ENCODE measurements at places on chromosomes 5 and 9.

DNA sequence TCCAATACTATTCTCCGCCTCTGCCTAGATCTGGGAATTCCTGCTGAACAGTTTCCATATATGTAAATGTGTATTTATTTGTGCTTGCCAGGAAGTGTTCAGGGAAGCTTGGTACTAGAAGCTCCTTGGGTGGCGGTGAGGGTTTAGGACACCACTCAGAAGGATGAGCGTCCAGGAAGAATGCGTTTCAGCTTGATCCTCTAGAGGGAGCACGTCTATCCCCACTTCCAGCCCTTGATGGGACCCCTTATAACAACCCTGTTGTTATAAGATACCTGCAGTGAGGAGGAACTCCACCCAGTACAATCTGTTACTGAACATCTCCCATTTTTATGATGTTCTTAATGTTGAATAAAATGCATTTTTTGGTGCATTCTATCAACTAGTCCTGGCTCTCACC is 88.9 kb downstream of the CYFIP2 start:
- no peak for DNase-seq

- DNase-seq = no peak
These were observed at the start of gene F2RL2 for GRCh38 chr5:76622973-76623596. F2RL2 (minus strand) TSS chr5:76623403; CDS start chr5:76623230, 173 bp downstream.

DNA sequence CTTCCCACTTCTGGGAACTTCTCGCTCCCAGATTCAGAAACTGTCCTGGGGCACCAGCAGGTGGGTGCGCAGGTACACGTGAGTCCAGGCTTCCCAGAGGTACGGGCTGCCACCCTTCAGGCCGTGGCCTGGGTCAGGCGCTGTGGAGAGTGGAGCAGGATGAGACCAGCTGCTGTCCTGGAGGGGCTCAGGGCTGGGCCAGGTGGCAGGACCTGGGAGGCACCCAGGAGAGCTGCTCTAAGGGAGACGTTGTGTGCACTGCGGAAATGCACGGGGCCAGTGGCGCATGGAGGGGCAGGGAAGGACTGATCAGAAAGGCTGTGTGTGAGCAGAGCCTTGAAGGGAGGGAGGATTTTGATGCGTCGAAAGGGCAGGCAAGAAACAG is 135.1 kb upstream of the PHYKPL start:
- no peak for DNase-seq

DNA sequence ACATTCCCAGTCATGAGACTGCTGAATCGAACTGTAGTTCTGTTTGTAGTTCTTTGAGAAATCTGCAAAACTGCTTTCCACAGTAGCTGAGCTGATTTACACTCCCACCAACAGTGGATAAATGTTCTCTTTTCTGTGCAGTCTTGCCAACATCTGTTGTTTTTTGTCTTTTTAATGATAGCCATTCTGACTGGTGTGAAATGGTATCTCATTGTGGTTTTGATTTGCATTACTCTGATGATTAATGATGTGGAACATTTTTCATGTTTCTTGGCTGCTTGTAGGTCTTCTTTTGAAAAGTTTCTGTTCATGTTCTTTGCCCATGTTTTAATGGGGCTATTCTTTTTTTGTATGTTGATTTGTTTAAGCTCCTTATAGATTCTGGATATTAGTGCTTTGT is 187.3 kb upstream of the TLE4 start:
- no peak for DNase-seq

GRCh38 chr5:132342291-132343180 is 27.0 kb upstream of the SLC22A5 start:
- DNase-seq = no peak

GRCh38 chr5:177111720-177112394 is 21.7 kb upstream of the NSD1 start:
- DNase-seq = peak; percentile 75

GRCh38 chr9:87479801-87480201 is 17.9 kb upstream of the DAPK1 start:
- DNase-seq = no peak

DNA sequence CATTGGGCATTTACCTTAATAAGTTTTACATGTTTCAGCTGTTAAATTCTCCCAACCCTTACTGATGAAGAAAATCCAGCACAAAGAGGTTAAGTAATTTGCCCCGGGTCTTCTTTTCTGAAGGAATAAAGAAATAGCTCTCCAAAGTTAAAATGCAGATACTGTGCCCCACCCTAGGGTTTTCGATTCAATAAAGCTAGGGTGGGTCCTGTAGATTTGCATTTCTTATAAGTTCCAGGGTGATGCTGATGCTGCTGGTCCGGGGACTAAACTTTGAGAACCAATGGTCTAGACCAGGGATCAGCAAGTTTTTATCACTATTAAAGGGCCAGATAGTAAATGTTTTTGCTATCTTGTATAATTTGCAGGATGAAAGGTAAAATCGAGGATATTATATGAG is 156.7 kb downstream of the ADAMTS12 start:
- DNase-seq = no peak

GRCh38 chr9:96022445-96023051 is 147.1 kb downstream of the ERCC6L2 start:
- peak; percentile 77 for DNase-seq

DNA sequence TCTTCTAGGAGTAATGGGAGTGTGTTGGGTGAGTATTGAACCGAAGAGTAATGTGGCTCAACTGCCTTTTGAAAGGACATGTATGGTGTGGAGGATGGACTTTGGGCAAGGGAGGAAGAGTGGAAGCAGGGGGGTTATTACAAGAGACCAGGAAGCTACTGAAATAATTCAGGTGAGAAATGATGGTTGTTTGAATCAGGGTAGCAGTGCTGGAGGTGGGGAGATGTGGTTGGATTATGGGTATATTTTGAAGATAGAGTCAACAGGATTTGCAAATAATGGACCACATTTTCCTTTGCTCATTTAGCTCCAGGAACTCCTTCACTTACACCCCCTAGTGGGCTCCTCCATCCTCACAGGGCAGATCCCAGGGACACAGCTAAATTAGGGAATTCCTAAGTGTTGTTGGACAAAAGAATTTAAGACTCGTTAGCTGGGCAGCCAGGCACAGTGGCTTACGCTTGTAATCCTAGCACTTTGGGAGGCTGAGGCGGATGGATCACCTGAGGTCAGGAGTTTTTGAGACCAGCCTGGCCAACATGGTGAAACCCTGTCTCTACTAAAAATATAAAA is 1.2 kb upstream of the SLC4A9 start:
- DNase-seq = no peak

- no peak for DNase-seq
These were observed 15.6 kb downstream of the RIOK2 start for GRCh38 chr5:97167435-97167834.

- no peak for DNase-seq
These were observed 553.7 kb downstream of the EBF1 start for GRCh38 chr5:158545949-158546530.

DNA sequence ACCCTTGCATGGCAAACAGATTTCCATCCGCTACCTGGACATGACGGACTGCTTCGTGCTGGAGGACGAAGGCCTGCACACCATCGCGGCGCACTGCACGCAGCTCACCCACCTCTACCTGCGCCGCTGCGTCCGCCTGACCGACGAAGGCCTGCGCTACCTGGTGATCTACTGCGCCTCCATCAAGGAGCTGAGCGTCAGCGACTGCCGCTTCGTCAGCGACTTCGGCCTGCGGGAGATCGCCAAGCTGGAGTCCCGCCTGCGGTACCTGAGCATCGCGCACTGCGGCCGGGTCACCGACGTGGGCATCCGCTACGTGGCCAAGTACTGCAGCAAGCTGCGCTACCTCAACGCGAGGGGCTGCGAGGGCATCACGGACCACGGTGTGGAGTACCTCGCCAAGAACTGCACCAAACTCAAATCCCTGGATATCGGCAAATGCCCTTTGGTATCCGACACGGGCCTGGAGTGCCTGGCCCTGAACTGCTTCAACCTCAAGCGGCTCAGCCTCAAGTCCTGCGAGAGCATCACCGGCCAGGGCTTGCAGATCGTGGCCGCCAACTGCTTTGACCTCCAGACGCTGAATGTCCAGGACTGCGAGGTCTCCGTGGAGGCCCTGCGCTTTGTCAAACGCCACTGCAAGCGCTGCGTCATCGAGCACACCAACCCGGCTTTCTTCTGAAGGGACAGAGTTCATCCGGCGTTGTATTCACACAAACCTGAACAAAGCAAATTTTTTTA is 242.9 kb downstream of the MARCHF11 start:
- no peak for DNase-seq

- no peak for DNase-seq
These were observed 427.7 kb downstream of the CDK5RAP2 start for GRCh38 chr9:120152295-120152694.

- DNase-seq = no peak
These were observed 53.7 kb downstream of the FNBP1 start for GRCh38 chr9:129989362-129989708.

DNA sequence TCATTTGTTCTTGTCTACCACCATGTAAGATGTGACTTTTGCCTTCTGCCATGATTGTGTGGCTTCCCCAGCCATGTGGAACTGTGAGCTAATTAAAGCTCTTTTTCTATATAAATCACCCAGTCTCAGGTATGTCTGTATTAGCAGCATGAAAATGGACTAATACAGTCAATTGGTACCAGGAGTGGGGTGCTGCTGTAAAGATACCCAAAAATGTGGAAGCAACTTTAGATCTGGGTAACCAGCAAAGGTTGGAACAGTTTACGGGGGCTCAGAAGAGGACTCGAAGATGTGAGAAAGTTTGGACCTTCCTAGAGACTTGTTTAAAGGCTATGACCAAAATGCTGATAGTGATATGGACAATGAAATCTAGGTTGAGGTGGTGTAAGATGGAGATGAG is 488.9 kb downstream of the ISL1 start:
- no peak for DNase-seq

- peak; percentile 21 for DNase-seq
These were observed 32.0 kb downstream of the HAVCR1 start for GRCh38 chr5:157026789-157027424.

- no peak for DNase-seq
These were observed 200.9 kb downstream of the SLIT3 start for GRCh38 chr5:169099801-169100734.

DNA sequence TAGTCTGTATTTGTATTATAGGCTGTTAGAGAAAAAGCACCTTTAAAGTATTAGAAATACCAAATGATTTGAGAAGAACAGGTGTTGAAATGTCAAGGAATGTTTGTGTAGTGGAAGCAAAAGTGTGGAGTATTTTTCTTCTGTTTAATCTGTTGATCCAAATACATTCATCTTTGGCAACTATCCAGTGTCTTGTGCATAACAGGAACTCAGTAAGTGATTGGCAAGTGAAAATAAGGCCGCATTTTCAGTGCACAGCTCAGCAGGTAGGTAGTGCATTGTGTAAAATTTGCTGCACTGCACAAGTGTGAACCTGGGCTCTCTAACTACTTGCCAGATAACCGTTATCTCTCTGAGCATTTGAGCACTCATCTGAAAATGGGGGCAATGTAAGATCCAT is 61.8 kb downstream of the CHSY3 start:
- no peak for DNase-seq

- no peak for DNase-seq
These were observed 1.6 kb upstream of the DHFR start for GRCh38 chr5:80656425-80656824.

Measured in stimulated activated naive CD8-positive, alpha-beta T cell treated with anti-CD3 and anti-CD28 coated beads, Interleukin-15, Interleukin-2, amounts not matched to agents 100 U/mL and 50 U/mL, for 24 hours (primary cell).